ENCODE measurements at places on chromosomes 2 and 18.

DNA sequence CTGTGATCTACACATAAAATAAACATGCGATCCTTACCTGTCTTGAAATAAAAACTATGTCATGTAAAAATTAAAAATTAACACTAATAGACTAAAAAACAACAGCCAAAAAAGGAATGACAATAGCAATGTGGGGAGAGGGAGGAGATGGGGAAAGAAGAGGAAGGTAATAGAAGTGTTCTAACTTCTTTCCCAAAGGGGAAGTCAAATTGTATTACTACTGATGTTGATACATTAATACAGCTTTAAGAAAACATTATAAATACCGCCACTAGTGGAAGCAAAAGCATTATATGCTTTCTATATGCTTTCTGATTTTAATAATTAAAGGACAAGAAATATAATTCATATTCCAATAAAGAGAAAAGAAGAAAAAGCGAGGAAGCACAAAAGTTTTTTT is 22.2 kb downstream of the ZNF516 start:
- DNase-seq: no peak

DNA sequence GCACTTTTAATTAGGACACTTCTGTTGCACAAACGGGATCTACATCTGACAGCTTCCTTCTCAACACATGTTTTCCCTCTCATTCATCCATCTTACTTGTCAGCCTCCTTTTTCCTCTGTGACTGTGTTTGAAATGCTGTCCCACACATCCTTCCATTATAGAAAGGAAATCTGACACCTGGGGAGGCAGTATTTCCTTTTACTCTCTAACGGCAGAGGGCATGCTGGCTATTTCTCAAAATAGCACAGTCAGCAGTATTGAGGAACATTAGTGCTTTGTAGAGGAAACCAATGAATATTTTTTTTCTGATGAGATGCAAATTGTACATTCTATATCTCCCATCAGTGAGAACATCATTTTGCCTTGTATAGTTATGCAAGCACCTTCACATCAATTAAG is 668.7 kb downstream of the SLC4A3 start:
- no peak for DNase-seq

DNA sequence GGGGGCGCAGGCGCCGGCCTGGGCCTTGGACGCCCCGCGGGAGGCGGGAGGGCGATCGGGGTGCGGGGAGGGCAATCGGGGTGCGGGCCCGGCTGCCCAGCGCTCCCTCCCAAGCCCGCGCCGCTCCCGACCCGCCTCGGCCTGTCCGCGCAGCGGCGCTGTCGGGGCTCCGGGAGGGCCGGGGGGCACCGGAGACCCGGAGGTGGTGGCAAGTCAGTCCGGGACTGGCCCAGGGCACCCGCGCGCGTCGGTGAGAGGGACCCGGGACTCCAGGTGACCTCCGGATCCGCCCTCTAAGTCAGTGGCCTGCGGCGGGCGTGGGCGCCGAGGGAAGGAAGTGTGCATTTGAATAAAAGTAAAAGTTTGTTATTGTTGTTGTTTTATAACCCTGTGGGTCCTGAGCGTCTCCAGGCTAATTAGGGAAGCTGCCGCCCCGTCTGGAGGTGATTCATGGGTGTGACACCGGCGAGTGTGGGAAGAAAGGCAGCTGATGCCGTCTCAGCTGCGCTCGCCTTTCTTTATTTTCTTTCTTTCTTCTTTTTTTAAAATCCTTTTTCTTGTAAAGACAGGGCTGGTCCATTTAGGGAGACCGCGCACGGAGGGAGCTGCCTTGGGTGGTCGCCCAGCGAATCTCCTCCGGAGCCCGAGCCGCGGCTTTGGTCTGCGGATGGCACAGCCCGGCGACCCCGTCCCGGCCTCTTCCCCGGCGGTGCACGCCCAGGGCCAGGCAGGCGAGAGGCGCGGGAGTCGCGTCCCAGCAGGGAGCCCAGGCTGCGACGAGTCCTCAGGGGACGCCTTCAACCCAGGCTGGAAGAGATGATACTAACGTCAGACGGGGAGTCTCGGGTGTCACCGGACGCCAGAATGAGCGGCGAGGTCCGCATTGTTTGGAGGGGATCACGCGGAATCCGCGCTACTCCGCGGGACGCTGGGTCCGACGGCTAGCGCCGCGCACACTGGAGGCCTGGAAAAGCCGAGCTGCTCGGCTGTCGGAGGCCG is 627 bp upstream of the CRACDL start:
- no peak for DNase-seq

DNA sequence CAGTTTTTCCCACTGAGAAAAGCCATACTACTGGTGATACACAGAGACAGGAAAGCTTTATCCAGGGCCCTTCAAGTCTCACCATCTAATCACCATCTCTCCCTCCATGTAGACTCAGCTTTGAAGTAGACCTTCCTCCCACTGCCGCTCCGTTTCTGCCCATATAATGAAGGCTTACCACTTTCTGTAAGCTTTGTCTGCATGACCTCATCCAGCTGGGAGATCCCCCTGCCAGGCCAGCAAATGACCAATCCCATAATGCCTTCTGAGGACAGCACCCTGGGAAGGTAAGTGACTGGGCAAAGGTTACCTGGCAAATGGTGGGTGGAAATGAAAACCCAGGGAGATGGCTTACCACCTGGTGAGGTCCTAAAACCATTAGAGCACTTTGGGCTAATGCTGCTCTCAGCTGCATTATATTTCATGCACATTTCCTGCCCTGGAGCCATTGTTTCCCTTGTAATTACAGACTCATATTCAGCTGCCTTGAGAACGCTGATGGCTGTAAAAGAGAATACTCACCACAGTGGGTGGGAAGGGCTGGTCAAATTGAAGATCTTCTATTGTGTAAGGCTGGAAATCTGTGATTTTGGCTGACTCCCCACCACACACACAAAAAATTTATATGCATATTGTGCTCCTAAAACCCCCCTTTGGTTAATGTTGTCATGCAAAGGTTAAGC is 350.7 kb upstream of the SYT4 start:
- DNase-seq: no peak
